ENCODE measurements at places on chromosomes 4 and X. TPM values are rescaled to one million over a fixed set of nuclear protein-coding genes. Genes with fewer than 3 reads are reported as not detected.

NWD2 gene
- total RNA-seq = not detected

GRCh38 chrX:148620023-148620422, 119.6 kb downstream of the AFF2 start:
- DNase-seq = no peak

GRCh38 chrX:49242545-49243066, 7.3 kb downstream of the CCDC22 start:
- no peak for DNase-seq

REELD1 gene
- 0.12 TPM for total RNA-seq

GPRASP1 gene
- total RNA-seq = 5.8 TPM

- DNase-seq = no peak
Measured at GRCh38 chr4:139674875-139675550, 9.4 kb downstream of the MGST2 start.

- DNase-seq = no peak
Measured at GRCh38 chr4:102761296-102761701, 531 bp upstream of the MANBA start.

DNA sequence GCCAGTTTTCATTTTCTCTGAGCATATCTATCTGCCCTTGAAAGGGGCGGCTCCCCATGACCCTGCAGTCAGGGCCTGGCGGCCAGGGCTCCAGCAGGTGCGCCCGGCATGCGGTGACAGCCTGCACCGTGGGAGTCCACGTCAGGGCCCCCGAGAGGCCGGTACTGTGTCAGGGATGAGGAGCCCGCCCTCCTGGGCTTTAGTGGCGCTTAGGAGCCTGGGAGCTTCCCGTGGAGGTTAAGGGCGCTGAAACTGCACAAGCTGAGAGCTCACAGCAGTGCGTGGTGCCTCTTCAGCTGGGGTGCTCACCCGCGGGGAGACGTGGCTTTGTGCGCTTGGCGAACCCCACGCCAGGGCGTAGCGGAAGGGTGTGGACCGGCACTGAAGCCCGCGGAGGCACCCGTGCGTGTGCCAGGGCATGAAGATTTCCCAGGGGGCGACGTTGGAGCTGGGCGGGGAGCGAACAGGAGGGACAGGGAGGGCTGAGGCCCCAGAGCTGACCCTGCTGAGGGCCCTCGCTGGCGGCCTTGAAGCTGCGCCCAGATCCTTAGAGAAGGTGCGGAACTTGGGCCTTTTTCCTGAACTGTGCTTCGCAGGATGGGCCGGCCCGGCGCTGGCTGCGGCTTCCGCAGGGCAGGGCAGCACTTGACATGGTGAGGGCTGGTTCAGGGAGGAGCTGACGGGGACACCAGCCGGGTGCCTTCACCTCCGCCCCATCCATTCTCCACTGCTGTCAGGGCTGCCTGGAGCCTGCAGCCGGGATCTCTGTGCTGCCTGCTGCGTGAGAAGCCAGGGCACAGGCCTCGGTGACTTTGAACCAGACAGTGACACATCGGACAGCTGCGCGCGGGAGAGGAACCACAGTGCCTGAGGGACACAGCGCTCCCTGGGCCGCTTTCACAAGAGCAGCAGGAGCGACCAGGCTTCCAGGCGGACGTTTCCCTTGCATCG, 32.9 kb downstream of the HTT-AS start:
- DNase-seq = peak; percentile 37

CXCL3 gene
- total RNA-seq = 1.9 TPM

GRCh38 chrX:23403849-23404248, 69.2 kb downstream of the PTCHD1 start:
- no peak for DNase-seq

GRCh38 chr4:147994491-147995385, 262.9 kb downstream of the ARHGAP10 start:
- no peak for DNase-seq

GRCh38 chr4:13181681-13182080, 302.5 kb downstream of the RAB28 start:
- no peak for DNase-seq

- no peak for DNase-seq
Measured at GRCh38 chr4:176849076-176849475, 56.4 kb upstream of the VEGFC start.

GRCh38 chr4:87235020-87235671, 14.7 kb upstream of the KLHL8 start:
- DNase-seq = no peak

FAM120C gene
- total RNA-seq = 8.3 TPM

STS gene
- total RNA-seq = 5.7 TPM

GRCh38 chr4:138347561-138347960, 105.4 kb upstream of the SLC7A11 start:
- DNase-seq = no peak

GRCh38 chr4:15194520-15194919, 192.2 kb downstream of the CPEB2 start:
- DNase-seq = no peak

KLKB1 gene
- 1.2 TPM for total RNA-seq

IL15 gene
- total RNA-seq = 1.7 TPM

SMIM31 gene
- not detected for total RNA-seq

DNA sequence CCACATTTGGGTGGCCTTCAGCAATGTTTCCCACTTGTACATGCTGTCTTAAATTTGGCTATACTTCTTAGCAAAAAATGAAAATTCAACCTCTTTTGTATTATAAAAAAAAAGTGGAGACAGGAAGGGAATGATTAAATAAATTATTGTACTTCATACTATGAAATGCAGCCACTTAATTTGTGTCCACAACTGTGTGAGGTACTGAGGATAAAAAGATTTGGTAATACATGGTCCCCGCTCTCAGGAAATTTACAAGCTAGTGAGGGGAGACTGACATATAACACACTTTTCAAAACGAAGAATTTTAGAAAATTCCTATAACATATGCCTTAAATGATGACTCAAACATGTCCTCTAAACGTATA, 105.0 kb downstream of the HNRNPD start:
- no peak for DNase-seq

- DNase-seq = no peak
Measured at GRCh38 chr4:2862528-2862927, 18.9 kb downstream of the ADD1 start.

DNA sequence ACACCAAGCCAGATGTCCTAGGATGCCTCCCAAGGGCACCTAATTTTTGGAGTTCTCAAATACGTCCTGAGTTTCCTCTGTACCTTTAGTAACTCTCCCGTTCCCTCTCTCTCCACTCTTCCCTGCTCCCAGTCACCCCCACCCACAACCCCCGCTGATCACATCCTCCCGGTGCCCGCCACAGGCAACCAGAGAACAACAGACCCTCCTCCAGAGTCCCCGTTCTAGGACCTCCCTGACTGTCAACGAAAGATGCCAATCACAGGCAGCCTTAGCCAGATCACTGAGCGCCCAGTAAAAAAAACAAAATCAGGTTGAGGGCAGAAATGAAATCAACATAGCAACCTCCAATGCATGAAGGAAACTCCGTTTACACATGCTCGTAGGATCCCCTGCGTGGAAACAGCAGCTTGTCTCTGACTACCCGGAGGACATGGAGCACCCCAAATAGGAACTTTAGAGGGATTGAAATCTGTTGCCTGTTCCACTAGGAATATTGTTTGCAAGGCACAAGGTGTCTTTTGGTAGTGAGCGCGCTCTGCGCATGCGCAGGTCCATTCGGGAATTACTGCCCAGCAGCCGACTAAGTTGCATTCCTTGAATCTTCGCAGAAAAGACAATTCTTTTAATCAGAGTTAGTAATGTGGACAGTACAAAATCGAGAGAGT, at the start of gene GABRB1:
Gene GABRB1 (plus strand): TSS at position 557 of the 668 bp plus-strand sequence.
- peak; percentile 58 for DNase-seq

ARMCX2 gene
- total RNA-seq = 40.7 TPM

CRMP1 gene
- total RNA-seq = 1.2 TPM

DNA sequence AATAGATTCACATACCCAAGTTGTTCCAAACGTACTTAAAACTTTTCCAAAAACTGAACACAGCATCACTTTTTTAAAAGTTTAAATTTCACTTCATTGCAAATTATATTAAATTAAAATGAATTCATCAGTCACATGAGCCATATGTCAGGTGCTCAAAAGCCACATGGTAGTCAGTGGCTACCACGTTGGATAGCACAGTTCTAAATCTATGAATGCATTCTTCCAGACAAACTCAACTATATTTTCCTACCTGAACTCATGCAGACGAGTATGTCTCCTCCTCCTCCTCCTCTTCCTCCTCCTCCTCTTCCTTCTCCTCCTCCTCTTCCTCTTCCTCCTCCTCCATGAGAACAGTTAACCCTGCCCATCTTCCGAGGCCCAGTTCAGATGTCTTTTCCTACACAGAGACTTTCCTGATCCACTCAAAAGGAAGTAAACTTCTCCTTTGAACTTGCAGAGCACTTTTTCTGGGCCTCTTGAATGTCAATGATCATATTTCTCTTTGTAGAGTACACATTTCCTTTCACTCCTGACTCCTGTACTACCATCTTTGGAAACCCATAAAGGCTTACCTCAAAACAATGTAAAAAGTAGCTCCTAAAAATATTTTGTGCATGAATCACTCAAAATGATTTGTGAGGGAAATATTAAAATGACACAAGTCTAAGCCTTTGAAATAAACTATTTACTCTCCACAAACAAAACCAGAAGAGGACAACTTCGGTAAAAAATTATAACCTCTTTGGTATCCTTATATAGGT, 172.6 kb downstream of the AMELX start:
- DNase-seq = no peak

DNA sequence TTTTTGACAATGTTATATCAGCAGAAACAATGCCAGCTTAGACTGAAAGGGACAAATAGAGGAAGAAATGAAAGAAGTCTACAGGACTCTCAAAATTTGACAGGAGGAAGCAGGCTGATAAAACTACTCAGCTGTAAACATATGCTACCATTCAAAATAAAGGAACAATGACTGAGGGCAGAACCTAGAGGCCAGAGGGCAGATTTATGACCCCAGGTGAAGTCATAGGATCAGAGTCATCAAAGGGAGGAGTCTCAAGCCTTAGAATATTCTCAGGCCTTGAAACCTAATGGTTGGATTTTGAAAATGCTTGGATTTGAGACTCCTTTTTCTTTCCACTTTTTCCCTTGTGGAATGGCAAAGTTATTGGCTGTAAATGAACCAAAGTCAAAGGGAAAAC, 17.0 kb upstream of the SYTL5 start:
- no peak for DNase-seq

DNA sequence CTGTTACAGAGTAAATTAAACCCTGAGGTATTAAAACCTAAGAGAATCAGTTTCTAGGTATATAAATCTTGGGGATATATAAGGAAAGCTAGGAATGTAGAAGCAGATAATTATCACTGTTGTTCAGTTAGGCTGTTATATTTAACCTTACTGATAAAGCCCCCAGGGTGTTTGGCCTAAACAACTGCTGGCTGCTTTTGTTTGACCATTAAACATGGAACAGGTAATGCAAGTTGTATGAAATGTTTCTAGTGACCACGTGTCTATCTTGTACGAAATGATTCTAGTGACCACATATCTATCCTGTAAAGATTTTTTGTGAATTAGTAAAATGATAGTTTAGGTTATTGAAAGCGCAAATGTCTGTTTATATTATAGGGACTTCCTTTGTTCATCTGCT, 52.6 kb downstream of the SGMS2 start:
- no peak for DNase-seq

GRCh38 chr4:33722254-33722653, 2522.1 kb downstream of the ARAP2 start:
- DNase-seq = no peak

DNA sequence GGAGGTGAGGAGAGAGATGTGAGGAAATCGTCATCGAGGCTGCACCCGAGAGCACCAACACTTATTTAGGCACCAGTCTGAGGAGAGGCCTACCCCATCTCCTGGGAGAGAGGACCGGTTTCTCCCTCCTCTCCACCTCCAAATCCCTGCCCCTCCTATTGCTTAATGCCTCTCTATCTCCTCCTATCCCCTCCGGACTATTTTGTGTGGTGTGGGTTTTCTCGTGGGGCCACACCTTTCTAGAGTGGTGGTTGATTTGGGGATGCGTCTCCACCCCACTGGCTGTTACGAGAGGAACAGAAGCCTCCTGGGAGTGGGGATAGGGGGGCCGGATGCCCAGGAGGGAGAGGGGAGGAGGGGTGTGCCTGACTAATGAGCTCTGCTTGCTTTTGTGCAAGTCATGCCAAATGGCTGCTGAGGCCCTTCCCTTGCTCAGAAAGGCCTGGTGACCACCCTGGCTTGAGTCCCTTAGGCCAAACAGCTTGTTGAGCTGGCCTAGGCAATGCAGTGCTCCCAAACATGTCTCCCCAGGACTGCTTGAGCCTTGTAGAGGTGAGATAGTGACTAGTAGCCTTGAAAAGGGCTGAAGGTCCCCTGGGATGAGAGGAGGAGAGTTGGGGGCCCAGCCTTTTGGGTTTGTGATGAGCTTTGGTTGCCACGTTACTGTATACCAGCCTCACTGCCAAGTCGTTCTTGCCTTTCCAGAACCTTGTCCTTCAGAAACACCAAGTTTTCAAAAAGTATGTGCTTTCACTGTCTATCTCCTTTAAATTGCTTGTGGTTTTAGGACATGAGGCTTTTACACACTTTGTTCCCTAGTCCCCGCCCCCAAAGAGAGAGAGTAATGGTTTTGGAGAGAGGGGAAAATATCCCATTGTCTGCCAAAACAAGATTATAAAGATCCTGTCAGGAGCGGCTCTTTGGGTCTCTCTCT, 1.2 kb downstream of the MSN start:
- DNase-seq = peak; percentile 84

GRCh38 chrX:20248592-20249192, 18.0 kb downstream of the RPS6KA3 start:
- DNase-seq = no peak

GRCh38 chr4:818106-818921, 7.6 kb downstream of the CPLX1 start:
- DNase-seq = no peak

GRCh38 chrX:107576392-107576791, 51.9 kb upstream of the PRPS1 start:
- DNase-seq = no peak

GRCh38 chr4:121226362-121226761, 62.2 kb upstream of the TNIP3 start:
- no peak for DNase-seq

DNA sequence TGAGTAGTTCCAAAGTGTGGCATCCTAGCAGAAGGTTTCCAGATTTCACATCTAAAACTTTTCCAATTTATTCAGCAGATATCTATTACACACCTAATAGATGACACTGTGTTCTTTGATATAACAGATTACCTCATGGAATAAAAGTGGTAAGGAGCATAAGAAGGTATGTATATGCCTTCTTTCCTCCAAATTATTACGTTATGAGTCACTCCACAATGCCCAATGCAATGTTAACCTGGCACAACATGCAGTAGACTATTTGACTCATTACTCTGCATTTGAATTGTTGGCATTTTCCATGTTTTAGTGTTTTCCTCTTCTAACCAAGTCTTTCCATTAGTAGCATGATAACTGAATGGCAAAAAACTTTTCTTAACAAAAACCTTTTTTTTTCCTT, 383.6 kb downstream of the ADGRL3 start:
- DNase-seq = no peak

FAM53A gene
- total RNA-seq = 0.74 TPM

CNKSR2 gene
- total RNA-seq = 1.0 TPM

CSN1S1 gene
- not detected for total RNA-seq

GRCh38 chr4:3257103-3257555, 8.2 kb downstream of the MSANTD1 start:
- no peak for DNase-seq

GRCh38 chrX:55867708-55868107, 150.2 kb downstream of the RRAGB start:
- no peak for DNase-seq
